ENCODE measurements at places on chromosomes 5 and 9.
A peak's percentile ranks its signal among the peaks of the same experiment; 100 is the strongest.

- DNase-seq: peak; percentile 90
Measured at GRCh38 chr9:22446589-22446949, at the start of gene DMRTA1. TSS of gene DMRTA1 (plus strand) at chr9:22446824. CDS start at chr9:22447066, 242 bp downstream.

- DNase-seq: no peak
Measured at GRCh38 chr9:85118990-85119755, 449.6 kb downstream of the NTRK2 start.

DNA sequence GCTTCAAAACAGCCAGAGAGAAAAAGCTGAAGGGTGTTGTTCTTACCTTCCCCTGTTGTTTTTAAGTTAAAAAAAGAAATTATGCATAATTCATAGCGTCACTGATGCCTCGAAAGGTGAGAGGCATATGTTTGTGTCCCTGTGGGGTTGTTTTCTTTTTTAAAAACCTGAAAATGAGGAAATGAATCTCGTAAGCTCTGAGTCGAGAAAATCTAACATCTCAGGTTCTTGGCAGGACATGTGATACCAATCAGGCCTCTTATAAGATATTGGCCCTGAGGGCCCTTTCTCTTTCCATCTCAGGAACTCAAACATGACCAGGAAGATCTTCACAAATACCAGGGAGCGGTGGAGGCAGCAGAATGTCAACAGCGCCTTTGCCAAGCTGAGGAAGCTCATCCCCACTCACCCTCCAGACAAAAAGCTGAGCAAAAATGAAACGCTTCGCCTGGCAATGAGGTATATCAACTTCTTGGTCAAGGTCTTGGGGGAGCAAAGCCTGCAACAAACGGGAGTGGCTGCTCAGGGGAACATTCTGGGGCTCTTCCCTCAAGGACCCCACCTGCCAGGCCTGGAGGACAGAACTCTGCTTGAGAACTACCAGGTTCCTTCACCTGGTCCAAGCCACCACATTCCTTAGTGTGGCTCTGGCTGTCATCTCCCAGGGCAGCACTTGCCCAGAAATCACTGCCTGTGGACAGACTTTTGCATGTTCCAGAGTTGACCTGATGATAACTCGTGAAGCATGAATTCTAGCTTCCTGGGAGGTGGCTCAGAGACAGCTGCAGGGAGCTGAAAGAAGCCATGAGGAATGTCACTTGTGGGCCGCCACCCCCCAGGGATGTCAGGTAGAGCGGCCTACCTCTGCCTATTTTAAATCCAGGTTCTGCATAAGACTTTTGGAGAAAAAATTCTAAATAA, at the start of gene TAL2:
TAL2 (plus strand) TSS at position 274 of the 921 bp plus-strand sequence; CDS start at position 314, 40 bp downstream.
- no peak for DNase-seq

DNA sequence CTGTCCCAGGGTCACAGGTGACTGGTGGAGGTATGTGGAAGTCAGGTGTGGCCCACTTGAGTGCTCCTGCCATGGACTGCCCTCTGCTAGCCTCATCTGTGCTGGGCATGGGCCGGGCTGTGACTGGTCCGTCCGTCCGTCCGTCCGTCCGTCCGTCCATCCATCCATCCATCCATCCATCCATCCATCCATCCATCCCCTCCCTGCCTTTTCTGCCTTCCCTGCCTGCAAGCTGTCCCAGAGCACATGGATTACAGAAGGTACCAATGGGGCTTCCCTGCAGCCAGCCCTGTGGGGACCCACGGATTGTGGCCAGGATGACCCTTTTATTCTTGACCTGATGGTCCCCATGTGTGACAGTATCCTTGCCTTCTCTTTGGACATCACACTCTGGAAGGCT, 92.5 kb downstream of the MACROH2A1 start:
- no peak for DNase-seq

DNA sequence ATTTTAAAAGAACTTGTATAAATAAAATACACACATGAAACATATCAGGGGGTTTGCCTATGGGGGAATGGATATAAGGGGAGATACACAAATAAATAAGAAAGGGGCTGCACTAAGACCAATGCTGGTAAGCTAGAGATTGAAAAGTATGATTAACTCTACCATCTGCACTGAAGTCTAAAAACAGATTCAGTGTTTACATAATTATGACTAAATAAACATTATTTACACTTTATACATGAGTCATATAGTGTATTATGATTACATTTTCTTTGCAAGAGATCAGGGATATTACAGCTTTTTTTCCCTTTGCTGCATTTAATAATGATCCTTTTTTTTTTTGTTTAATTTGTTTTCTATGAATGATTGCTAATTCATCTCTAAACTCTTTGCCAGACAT, 367.9 kb downstream of the TMEM38B start:
- DNase-seq: no peak

DNA sequence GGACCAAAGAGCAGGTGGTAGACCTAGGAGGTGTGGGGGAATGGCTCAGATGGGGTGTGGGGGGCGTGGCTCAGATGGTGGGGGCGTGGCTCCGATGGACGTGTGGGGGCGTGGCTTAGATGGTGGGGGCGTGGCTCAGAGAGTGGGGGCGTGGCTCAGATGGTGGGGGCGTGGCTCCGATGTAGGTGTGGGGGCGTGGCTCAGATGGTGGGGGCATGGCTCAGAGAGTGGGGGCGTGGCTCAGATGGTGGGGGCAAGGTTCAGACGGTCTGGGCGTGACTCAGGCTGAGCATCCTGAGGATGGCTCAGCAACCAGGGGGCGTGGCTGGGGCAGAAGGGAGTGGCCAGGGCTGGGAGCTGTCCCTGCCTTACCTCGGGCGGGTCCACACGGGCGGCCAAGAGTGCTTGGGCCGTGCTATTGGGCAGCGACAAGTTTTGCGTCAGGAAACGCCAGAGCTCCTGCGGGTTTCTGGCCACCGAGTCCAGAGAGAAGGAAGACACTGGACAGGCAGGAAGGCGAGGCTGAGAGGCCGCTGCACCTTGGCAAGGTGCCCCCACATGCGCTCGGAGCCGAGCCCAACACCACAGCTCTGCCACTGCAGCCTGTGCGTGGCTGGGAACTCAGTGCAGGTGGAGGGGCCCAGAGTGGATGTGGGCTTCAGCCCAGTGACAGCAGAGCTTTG, 5.9 kb downstream of the ABCA2 start:
- no peak for DNase-seq

- DNase-seq: no peak
Measured at GRCh38 chr5:135437422-135437795, 9.7 kb downstream of the DCANP1 start.

DNA sequence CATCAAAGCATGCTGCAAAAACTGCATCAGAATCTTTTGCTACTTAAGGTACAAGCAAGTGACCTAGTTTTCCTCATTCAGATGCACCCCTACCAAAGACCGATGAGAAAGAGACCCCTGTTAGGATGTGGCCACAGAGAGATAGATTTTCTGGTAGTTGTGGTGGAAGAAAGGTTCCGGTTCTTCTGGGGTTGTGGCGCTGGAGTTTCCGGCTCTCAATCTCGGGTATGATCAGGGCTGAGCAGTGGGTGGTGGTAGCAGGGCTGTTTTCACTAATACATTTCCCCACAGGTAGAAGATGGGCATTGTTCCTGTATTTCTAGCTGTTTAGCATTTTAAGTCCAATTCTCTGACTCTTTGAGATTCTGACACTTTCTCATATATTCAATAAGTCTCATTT, 58.4 kb downstream of the PCSK1 start:
- no peak for DNase-seq

- no peak for DNase-seq
Measured at GRCh38 chr5:174387448-174387847, 336.9 kb upstream of the MSX2 start.

GRCh38 chr9:128986671-128987070, 39.2 kb downstream of the NUP188 start:
- no peak for DNase-seq

GRCh38 chr5:157115012-157115411, 6.2 kb upstream of the HAVCR2 start:
- no peak for DNase-seq

DNA sequence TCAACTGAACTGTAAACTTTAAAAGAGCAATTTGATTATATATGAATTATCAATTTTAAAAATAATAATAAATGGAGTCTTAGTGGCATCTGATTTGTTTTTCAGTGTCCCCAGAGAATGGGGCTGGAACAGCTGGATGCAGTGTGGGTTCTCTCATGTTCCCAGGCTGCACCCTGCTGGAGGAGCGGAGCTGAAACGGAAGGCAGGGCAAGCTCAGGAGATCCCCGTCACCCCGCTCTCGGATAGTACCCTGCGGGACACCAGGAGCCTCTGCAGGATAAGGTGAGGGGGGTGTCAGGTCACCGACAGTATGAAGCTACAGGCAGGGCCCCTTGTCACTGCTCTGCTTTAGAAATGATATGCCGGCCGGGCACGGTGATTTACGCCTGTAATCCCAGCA, 57.3 kb downstream of the S1PR3 start:
- no peak for DNase-seq

- DNase-seq: no peak
Measured at GRCh38 chr9:34158362-34158869, 20.4 kb upstream of the UBAP1 start.

DNA sequence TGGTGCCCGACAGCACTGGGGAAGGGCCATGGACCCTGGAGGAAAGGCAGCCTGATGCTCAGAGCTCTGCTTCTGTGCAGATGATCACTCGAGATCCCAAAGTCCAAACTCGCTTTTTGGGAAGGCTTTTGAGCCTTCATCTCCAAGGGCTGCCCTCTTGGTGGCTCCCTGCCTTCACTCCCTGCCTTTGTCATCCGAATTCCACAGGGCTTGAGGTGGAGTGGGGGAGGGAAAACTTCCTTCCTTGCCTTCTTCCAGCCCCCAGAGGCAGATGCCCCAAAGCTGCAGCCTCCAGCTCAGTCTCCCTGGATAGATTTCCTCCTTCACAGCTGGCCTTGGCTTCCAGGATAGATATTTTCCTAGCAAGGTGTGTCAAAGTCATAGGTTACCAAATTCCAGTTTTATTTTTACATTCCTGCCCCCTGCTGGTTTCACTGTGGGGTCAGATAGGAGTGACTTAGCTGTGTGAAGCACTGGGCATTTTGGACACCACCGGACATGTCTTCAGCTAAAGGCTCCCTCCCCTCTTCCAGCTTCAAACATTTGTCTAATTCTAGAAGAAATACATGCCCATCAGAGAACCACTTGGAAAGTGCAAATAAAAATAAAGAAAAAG, 268.2 kb downstream of the HSPA4 start:
- no peak for DNase-seq

DNA sequence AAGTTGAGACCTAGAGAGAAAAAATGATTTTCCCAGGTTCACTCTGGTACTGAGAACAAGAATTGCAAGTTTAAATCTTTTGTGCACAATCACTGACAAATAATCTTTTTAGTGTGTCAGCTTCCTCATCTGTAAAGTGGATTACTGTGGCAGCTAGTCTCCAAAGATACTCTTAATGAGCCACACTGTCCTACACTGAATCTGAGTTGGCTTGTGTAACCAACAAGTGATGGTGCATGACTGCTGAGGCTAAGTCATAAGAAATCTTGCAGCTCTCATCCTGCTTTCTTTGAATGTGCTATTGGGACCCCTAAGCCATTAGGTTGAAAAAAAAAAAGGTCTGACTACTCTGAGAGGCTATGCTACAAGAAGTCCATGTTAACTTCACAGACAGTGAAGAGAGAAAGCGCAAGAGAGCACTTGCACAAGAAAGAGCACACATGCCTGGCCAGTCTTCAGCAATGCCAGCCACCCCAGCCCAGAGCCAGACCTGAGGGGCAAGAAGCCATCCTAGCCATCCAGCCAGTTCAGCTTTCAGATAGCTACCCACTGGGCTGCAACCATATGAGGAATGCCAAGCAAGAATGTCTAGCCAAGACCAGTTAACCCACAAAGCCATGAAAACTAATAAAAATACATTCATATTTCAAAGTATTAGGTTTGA, 419.4 kb downstream of the RAB3C start:
- no peak for DNase-seq

- DNase-seq: peak; percentile 72
Measured at GRCh38 chr5:179974946-179975712, 67.4 kb upstream of the TBC1D9B start.

- DNase-seq: no peak
Measured at GRCh38 chr5:34051374-34051980, 8.5 kb upstream of the C1QTNF3 start.

- peak; percentile 69 for DNase-seq
Measured at GRCh38 chr9:76519075-76519835, 60.3 kb downstream of the GCNT1 start.

- peak; percentile 84 for DNase-seq
Measured at GRCh38 chr9:128818839-128819715, 777 bp downstream of the ENDOG start.

DNA sequence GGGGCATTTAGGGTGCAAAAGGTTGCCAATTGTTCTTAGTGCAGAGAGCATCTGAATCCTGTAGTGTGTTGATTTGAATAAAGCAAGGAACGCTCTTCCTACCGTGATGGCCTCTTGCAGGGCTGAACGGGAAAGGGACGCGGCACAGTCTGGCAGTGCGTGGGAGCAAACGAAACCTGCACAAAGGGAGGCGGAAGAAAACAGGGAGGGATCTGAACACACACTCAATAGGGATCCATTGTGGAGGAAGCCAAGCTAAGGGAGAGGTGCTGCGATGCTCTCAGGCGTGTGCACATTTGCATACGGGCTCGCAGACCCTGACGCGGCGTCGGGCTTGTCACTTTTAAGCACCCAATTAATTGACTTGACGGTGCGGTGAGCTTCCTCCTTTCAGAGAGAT, 414.0 kb upstream of the IRX1 start:
- DNase-seq: no peak

DNA sequence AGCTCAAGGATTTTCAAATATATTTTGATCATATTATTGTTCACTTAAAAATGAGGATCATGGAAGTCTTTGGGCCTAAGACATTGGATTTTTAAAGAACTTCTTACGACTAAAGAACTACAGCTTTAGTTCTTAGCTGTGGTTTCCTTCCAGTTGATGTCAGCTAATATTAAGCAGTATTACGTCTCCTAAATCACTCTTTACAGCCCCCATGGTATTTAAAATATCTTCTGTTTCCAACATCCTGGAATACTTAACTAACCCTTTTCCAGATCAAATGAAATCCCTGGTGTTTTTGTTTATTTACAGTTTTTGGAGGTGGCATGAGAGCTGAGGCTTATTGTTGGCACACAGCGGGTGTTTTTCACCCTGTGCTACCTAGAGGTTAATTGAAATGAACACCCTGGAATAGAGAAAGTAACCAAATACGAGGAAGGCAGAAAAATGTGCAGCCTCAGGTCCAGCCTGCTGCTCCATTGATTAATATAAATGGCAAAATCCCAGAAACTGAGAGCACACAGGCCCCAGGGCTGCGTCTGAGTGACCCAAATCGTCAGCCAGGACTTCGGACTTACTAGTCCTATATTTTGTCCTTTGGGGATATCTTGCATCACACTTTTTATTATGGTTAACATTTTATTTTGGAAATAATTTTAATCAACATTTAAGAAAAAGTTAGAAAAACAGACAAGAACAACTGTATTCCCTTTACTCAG, 52.3 kb upstream of the ICE1 start:
- no peak for DNase-seq

- DNase-seq: no peak
Measured at GRCh38 chr9:123364241-123364824, 8.3 kb downstream of the CRB2 start.

- no peak for DNase-seq
Measured at GRCh38 chr5:43773478-43773844, 170.5 kb downstream of the NNT start.

- no peak for DNase-seq
Measured at GRCh38 chr5:121503111-121503840, 348.4 kb upstream of the FTMT start.

- DNase-seq: peak; percentile 14
Measured at GRCh38 chr9:129276486-129277230, 98.6 kb upstream of the IER5L start.
